ENCODE measurements at places on chromosomes 3 and 15. TPM values are rescaled to one million over a fixed set of nuclear protein-coding genes. Genes with fewer than 3 reads are reported as not detected.

The GOLGA8S gene
- 0.40 TPM for total RNA-seq

The XXYLT1 gene
- total RNA-seq, result 2.1 TPM

The GCSAM gene
- total RNA-seq, result not detected

The TMEM45A gene
- 3.2 TPM for total RNA-seq

GRCh38 chr15:40407330-40407990 lies 1.9 kb downstream of the IVD start:
- no peak for DNase-seq

GRCh38 chr3:9007928-9008327 lies 44.7 kb upstream of the RAD18 start:
- DNase-seq, result no peak

- DNase-seq, result peak; percentile 69
Observed at GRCh38 chr3:53161450-53161819, 426 bp downstream of the PRKCD start.

DNA sequence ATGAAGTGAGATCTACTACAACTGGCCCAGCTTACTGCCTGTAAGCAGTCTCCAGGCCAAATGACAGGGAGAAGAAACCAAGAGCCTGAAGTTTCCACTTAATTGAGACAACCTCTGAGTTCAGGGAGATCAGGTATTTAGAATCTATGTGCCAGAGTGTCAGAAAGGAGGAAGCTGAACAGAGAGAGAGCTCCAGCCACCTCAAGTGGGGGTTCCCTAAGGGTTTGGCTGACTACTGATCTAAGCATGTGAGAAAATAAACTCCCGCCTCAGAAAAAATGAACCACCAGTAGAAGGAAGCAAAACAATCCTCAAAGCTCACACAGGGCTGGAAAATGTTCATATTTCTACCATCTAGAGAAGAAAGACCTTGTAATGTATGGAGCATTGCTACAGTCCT lies 25.0 kb downstream of the ADAM10 start:
- no peak for DNase-seq

- DNase-seq, result no peak
Observed at GRCh38 chr15:48603123-48603500, 42.4 kb downstream of the FBN1 start.

DNA sequence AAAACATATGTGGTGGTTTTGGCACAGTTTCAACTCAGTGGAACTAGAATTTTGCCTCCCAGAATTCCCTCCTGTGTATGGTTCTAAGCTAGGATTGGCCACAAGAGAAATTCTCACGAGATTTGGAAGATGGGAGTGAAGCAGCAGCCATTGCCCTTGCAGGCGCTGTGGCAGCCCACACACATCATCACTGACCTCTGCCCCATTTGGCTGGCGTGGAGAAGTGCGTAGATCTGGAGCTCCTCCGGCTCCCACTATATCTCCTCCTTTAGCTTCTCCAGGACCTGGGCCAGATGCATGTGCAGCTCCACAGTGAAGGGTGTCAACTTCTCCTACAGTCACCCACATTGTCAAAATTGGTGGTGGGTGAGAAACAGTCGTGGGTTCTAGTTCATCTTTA lies 199.6 kb downstream of the EFHB start:
- DNase-seq, result no peak

- DNase-seq, result no peak
Observed at GRCh38 chr3:100419406-100419805, 18.1 kb downstream of the LNP1 start.

DNA sequence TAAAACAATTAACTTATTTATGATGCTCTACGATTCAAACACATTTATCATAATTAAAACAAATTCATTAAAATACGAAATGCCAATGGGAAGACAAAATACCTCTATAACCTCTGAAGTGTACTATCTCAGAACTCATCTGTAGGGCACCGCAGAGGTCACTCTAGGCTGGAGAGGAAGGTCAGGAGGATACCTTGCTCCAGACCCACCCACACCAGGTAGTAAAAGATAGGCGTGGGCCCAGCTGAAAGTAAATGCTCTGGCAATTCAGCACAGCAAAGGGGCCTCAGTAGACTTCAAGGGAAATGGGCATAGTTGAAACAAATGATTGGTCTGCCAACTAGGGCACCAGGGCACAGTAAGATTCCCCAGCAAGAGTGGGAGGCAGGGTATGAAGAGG lies 26.0 kb upstream of the SPPL2A start:
- no peak for DNase-seq

- no peak for DNase-seq
Observed at GRCh38 chr3:8457039-8457438, 44.6 kb upstream of the LMCD1 start.

DNA sequence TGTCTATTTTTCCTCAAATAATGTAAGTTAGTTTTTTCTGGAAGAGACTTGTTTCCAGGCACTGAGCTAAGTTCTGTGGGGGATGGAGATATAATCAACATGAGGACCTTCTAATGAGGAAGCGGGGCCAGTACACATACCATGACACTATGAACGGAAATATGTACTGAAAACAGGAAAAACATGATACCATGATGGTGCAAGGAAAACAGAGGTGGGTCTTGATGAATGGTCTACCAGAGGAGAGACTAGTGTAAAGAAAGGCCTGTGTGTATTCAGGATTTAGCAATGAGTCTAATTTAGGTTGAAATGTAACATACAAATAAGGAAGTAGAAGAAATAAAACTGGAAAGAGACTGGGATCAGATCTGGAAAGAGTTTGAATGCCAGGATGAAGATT lies 38.9 kb upstream of the TPRG1 start:
- no peak for DNase-seq

- no peak for DNase-seq
Observed at GRCh38 chr3:190319660-190320059, 2.6 kb downstream of the CLDN1 start.

- no peak for DNase-seq
Observed at GRCh38 chr3:26484140-26484539, 138.4 kb upstream of the LRRC3B start.

DNA sequence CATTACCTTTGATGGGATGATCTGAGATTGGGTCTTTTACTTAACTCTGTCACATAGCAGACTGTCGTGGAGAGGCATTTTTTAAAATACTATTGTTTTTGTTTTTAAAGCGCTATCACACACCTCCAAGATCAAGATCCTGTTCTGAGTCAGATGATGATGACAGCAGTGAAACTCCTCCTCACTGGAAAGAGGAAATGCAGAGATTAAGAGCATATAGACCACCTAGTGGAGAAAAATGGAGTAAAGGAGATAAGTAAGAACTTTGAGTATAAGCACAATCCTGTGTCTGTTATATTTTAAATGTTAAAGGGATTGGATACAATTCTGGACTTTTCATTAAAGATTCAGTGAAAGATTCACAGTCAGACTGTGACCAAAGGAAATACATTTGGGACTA lies 18.4 kb upstream of the ZBTB47 start:
- DNase-seq, result no peak

DNA sequence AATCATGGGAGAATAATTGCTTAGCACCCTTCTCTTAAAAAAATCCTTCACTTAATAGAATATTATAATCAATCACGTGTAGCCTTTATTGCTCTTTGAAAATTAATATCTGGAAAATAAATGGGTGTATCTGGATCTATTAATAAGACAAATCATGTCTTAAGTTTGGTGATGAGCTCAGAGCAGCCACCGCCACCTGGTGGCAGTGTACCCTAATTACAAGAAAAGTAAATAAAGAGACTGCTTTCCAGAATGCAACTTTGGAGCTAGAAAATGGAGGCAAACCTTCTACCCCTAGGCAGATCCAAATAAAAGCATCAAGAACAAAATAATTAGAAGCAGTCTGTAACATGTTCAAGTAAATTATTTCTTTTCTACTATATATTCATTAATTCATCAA lies 43.5 kb downstream of the EPHB1 start:
- no peak for DNase-seq

- no peak for DNase-seq
Observed at GRCh38 chr15:28004143-28005003, 94.7 kb downstream of the OCA2 start.

- no peak for DNase-seq
Observed at GRCh38 chr3:64074060-64074459, 50.8 kb upstream of the PSMD6 start.

- DNase-seq, result no peak
Observed at GRCh38 chr3:63740116-63740515, 79.0 kb upstream of the C3orf49 start.

All from left ventricle myocardium superior (tissue), 1 donor.